AG09309 (cell line): ENCODE measurements at places on chromosomes 2 and 18.

DNA sequence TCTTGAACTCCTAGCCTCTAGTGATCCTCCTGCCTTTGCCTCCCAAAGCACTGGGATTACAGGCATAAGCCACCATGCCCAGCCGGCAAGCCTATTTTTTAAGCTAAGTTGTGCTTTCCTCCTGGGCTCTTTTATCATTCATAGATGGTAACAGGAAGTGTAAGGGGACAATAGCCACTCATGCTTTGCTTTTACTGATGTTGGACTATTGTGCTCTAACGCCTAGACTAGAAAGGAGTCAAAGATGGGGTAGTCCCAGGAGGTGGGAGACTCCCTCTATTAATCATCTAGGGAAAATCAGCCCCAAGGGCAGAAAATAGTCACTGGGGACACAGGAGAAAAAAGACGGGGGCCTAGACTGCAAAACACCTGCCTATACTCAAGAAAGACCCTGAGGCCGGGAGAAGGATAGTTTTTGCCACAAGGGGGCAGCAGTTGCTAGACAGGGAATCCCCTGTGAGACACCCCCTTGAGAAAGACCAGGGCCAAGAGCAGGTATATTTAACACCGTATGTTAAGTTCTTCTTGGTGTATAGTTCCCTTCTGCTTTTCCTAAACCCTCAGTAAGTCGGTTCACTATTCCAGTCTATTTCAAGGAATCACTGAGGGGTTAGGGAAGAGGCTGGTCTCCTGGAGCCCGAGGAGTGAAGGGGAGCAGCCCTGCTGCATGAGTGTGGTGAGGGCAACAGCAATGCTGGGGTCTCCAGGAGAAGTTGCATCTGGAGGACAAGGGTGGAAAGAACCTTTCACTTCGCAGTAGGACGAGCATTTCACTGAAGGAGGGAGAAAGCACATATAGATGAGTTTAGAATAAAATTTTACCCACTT is 2.1 kb upstream of the CXCR1 start:
- no peak for DNase-seq

GRCh38 chr2:144693179-144693578 is 173.3 kb upstream of the ZEB2 start:
- DNase-seq, result no peak

DNA sequence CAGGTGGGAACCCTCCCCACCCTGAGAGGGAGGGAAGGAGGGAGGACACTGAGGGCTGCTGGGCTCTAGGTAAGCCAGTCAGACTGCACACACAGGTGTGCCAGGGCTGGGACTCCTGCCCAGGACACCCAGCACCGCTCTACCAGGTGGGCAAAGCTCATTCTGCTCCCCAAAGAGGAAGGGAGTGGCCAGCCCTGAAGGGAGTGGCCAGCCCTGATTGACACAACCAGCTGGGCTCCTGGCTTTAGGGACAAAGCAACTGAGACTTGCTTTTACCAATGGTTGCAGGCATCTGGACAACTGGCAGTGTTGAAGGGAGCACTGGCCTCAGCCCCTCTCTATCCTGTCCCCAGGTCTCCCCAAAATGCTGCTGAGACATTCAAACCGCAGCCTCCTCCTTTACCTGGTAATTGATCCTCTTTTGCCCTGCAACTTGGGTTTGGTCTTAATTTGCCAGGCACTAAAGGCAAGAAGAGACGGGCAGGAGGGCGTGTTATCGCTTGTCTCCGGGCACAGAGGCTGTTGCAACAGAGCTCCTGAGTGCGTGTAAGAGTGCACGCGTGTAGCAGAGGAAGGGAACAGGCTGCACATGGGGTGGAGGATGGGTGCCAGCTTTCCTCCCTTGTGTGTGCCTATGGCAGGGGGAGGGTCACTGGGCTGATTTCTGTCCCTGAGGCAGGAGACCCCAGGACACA is 14.5 kb upstream of the FOSL2 start:
- no peak for DNase-seq

DNA sequence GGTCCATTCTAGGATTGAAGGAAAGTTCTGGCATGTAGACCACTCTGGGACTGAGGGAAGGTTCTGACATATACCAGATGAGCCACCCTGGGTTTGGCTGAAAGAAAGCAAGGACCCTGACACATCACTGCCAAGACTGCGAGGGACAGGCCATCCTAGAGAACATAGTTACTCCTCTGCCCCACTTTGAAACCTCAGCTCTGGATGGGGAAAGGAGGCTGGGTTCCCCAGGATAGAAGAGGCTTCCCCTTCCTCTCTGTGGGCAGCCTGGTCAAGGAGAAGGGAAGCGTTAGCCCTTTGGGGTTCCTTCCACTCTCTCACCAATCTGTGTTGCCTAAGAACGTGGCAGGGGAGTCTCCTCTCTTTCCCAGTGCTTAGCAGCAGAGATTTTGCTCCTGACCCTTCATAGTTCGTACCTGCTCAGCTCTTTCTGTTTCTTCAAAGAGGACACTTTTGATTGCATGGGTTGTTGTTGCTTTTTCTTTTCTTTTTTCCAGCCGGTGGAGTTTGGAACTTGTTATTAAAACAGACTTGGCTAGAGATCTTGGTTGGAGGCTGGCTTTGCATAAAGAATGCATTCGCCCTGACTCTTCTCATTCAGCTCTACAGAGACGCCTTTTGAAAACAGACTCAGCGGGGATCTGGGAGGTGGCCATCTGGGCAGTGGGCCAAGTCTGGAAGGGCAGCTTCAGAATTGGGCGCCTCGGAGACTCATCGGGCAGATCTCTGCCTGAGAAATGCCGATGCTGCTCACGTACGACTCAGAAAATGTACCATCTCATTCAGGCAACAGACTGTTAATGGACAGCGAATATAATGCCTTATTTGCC is 166.1 kb downstream of the CLIP4 start:
- DNase-seq, result no peak

DNA sequence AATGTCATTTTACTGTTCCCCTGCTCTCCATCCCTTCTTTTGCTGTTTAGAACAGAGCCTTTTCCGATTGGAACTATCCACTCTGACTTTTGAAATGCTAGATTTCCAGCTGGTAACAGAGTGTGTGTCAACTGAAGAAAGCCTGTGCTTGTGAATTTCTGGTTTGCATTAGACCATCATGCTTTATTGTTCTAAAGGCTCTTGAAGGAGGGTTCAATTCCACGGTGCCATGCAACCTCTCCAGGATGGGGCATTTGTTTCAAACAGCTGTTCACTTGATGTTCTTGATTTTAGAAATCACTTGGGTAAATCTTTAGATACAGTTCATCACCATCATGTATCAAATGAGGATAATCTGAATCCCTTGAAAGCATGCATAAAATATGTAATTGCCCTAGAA is 156.7 kb downstream of the QPCT start:
- no peak for DNase-seq

DNA sequence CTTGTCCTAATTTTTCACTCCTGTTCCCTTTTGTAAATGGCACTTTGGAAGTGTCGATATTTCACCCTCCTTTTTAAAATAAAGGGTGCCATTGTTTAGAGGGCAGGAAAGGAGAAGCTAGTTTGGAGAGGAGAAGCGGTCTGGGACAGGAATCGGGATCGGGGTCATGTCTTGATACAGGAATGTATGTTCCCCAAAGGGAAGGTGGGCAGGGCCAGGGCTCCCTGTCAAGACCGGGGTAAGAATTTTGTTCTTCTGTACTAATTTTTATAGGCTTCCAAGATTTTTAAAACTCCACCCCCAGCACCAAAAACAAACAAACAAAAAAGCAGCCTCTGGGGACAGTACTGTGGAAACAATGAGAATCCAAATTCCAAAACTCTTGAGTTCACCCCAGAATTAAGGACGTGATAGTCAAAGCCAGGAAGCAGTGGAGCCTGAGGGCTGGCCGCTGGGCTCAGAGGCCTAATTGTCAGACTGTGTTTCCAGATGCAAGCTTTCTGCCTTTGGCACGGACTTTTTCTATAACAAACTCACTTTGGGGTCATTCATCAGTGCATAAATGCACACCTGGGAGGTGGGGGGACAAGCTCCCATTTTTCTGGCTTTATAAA is 250.4 kb upstream of the SIX2 start:
- no peak for DNase-seq

DNA sequence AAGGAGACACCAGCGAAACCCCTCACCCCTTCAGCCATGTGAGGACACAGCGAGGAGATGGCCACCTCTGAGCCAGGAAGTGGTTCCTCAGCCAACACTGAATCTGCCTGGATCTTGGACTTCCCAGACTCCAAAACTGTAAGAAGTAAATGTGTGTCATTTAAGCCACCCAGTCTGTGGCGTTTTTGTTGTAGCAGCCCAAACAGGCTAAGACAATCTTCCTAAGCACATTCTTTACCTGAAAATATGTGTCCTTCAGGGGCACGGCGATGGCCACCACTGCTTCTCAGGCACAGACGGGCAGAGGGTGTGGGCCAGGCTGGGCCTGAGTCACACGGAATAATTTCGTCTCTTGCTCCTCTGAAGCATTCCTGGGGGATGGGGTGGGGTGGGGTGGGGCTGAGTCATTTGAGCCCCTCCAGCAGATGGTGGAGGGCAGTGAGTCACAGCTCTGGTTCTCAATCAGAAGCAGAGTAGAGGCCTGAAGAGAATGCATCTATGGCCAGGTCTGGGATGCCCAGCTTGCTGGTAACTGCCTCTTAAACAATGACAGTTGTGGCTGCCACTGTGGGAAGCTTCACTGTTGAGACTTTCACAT is 142.4 kb downstream of the CAPN13 start:
- DNase-seq, result peak; percentile 81

GRCh38 chr2:102461188-102461587 is 11.8 kb upstream of the SLC9A4 start:
- no peak for DNase-seq

GRCh38 chr2:8506746-8507145 is 175.1 kb upstream of the ID2 start:
- no peak for DNase-seq

DNA sequence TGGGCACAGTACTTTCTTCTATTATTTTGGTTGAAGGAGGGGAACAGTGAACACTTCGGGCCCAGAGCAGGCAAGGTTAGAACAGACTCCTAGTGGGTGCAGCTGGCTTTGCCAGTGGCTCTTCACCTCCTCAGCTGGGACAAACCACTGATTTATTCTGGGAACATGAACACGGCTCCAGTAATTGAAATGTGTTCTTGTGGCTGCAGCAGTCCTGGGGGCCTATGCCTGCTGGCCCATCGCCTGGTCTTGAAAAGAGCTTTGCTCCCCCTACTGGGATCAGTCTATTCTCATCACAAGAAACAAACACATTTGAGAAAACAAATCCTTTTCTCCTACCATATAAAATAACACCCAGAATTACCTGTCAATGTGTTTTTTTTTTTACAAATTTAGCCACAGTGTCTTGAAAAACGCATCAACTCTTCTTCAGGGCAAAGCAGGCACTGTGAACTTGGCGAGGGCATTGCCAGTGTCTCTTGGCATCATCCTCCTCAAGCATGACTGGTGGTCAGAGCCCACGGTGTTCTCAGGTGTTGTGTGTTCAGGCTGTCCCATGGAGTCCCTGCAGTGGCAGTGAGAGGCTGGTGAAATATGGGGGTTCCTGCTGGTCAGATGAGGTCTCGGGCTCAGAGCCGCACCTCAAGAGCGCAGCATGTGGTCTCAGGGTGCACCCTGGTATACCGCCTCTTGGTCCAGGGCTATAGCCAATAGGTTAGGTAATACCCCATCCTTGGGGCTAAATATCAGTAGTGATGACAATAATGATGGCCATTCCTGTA is 51.3 kb downstream of the RNF144A start:
- no peak for DNase-seq

GRCh38 chr18:47179520-47179919 is 3.4 kb upstream of the IER3IP1 start:
- DNase-seq, result no peak

DNA sequence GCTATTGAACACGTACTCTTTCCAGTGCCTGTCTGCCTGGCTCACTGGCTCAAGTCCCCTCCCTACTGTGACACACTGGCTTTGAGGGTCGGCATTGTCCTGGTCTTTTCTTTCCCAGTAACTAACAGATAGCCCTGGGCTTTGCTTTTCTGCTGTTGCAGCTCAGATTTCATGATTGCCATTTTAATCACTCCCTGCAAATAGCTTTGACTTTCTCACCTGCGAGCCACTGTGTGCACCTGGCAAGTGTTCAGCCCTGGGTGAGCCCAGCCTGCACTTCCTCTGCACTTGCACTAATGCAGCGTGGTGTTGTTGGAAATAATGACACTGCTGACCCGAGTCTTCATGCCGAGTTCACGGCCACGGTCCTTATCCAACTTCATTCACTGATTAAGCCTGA is 52.9 kb downstream of the DCDC2C start:
- no peak for DNase-seq

- DNase-seq, result no peak
Measured at GRCh38 chr2:216551234-216552068, 52.8 kb downstream of the RPL37A start.

DNA sequence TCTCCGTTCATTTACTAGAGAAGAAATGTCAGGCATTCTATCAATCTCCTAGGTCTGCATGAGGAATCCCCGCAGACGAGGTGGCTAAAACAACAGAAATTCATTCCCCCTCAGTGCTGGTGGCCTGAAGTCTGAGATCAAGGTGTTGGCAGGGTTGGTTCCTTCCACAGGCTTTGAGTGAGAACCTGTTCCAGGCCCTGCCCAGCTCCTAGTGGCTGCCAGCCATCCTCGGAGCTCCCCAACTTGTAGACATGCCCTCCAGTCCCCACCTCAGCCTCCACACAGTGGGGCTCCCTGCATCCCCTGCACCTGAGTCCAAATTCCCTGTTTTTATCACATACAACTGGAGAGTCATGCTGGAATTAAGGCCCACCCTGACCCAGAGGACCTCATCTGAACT is 145.3 kb upstream of the ALKAL2 start:
- DNase-seq, result no peak

DNA sequence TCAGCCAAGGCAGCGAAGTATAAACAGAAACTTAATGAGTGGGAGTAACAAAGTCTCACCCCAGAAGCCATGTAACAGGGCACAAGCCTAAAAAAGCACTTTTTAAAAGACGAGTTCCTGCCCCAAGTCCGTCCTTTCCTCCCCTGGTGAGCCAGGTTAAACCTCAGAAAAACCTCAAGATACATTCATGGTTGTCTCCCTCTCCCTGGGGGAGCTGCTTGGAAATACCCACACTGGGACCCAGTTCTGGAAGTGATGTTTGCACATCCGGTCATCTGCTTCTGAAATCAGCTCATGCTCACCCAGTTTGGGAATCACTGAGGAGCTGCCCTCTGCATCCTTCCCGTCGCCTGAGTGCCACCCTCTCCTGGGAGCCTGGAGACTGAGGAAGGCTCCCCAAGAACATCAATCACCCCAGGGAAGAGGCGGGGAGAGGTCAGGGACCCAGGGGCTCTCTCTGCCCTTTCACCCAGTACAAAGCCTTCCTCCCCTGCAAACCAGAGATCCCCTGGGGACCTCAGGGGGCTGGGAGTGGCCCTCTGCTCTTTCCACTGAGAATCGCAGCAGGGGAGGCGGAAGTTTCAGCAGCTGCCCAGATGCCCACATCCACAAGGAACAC is 150.6 kb upstream of the AGAP1 start:
- DNase-seq, result no peak
